ENCODE measurements at places on chromosomes 4 and X.

DNA sequence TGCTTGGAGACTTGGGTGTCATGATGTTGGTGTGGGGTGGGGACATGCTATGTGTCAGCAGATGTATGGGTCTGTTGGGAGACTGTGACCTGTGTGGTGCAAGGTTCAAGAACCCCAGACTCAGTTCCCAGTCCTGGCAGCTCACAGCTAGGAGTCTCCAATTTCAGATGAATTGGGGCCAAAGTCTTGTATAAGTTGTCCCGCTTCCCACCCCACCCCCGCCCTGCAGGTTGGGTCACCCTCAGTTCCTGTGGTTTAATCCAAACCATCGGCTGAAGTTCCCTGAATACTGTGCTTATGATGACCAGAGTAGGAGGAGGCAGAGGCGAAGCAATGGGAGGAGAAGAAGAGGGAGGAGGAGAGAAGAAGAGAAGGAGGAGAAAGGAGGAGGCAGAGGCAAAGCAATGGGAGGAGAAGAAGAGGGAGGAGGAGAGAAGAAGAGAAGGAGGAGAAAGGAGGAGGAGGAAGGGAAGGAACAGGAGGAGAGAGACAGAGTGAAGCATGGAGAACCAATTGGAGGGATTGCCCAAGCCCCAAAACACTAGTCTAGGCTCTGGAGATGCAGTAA lies 112.6 kb downstream of the EFNB1 start:
- no peak for DNase-seq

GRCh38 chr4:147029296-147029695 lies 83.6 kb upstream of the TTC29 start:
- DNase-seq = no peak

DNA sequence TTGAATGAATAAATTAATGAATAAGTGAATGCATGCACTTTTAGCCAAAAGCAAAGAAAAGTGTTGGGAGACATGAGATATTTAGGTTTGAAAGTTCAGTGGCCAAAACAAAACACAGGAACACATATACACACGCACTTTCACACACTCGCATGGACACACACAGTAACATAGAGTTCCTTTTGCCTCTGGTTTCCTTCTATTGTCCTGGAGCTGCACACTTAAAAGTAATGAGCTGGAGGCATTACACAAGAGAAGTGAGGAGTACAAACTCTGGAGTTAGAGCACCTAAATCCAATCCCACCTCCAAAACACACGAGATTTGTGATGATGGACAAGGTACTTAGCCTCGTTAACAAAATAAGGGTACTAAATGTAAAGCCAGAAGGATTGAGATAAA lies 18.7 kb downstream of the PPA2 start:
- DNase-seq = no peak

- DNase-seq = no peak
Measured at GRCh38 chr4:1105067-1105466, 8.3 kb downstream of the RNF212 start.

- DNase-seq = peak; percentile 71
Measured at GRCh38 chr4:86895692-86896488, 3.7 kb upstream of the C4orf36 start.

DNA sequence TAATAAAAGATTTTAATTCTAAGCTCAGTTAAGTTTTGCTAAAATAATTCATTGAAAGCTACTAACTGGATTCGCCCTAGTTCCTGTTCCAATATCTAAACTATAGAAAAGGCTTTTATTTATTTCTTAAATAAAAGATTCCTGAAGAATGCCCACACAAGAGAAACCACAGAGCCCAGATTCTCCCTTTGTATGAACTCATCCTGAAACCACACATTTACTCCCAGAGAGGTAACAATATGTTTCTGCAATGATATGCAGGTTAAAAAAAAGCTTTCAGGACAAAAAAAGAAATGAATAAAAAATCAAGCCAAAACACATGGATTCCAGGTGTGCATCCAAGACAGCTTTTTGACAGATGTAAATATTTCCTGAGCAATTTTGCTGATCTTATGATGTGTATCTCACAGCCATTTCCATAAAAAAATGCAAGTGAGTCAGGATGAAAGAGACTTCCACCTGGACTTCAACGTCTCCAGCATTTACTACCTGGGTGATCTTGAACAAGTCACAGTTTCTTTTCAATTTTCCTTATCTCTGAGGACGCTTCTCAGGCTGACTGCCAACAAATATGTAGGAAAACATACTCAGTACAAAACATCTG lies 234.4 kb upstream of the FAT1 start:
- no peak for DNase-seq

DNA sequence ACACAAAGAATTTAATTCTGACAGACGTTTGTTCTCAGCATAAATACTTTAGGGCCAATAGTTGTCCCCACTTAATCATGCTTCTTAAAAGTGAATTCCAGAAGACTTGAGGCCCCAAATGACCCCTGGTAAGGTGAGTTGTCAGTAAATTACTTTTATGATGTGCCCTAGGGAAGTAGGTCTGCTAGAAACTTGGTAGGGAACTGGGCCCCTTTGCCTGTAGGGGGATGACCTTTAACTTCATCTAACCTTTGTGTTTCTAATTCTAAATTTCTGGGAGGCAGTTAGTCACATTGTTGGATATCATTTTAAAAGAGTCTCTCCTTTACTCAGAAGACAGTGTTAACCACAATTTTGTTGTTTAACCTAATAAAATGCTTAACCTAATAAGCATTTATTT lies 28.8 kb downstream of the HHIP start:
- no peak for DNase-seq

DNA sequence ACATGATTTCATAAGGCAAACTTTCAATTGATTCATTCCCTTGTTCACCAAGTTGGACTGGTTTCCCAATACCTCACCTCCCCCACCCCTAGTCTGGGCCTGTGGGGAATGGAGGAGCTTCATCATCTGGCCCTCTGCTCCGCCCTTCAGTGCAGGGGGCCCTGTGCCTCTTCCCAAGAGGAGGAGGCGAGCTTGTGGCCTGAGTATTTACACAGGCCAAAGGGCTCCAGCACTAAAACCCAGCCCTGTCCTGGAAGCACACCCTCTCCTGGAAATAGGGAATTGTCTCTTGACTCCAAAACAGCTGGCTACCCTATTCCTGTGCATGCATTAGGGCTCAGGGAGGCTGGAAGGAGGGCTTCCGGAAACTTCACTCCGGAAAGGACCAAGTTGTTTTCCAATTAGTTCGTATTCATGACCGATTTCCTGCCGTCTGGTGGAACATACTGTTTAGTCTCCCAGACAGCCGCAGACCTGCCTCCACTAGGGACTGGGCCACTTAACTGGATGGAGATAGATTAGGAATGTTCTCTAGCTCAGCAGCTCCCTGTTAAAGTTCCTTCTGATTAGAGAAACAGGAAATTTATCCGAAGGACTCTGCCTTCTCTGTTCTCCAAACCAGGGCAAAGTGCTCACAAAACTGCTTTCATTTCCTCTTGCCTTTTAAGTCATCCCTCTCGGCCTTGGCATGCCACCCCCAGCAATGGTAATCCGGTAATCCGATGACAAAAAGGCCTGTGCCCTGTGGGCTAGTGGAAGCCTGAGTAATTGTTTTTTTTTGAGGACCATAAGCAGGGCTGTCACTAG lies 5.8 kb downstream of the SRPX2 start:
- DNase-seq = no peak

DNA sequence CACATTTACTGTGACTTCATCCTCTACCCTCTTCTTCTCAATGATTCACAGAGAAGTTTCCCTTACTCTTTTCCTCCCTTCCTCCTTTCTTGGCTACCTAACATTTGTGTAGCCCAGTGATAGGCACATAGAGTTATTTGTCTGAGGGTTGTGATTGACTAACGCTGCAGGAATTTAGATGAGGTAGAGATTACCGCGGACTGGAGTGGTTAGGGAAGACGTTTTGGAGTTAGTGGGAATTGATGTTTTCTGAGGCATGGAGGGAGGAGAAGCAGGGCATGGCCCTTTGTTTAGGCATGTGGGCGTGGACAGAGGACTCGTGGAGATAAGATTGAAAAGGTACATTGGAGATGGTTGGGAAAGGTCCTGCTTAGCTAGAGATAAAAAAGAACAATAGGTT lies 246.7 kb downstream of the GPAT3 start:
- DNase-seq = no peak

GRCh38 chrX:87728459-87728858 lies 210.9 kb downstream of the KLHL4 start:
- DNase-seq = no peak

GRCh38 chrX:72296991-72297390 lies 8.7 kb downstream of the CITED1 start:
- DNase-seq = no peak

DNA sequence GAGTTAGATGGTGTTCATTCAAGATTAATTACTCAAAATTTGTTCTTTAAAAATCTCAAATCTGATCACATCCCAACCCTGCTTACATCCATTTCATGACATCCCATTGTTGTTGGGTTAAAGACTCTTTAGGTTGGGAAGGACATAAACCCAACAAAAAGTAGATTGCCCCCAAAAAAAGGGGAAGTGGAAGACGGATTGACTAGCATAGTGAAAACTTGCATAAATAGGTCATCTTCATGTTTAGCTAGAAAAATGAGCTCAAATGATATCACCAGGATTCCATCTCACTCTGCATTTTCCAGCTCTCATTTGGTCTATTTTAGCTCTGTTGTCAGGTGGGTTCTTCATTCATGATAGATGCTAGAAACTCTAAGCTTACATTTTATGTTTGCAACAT lies 18.5 kb upstream of the TET2 start:
- DNase-seq = no peak

DNA sequence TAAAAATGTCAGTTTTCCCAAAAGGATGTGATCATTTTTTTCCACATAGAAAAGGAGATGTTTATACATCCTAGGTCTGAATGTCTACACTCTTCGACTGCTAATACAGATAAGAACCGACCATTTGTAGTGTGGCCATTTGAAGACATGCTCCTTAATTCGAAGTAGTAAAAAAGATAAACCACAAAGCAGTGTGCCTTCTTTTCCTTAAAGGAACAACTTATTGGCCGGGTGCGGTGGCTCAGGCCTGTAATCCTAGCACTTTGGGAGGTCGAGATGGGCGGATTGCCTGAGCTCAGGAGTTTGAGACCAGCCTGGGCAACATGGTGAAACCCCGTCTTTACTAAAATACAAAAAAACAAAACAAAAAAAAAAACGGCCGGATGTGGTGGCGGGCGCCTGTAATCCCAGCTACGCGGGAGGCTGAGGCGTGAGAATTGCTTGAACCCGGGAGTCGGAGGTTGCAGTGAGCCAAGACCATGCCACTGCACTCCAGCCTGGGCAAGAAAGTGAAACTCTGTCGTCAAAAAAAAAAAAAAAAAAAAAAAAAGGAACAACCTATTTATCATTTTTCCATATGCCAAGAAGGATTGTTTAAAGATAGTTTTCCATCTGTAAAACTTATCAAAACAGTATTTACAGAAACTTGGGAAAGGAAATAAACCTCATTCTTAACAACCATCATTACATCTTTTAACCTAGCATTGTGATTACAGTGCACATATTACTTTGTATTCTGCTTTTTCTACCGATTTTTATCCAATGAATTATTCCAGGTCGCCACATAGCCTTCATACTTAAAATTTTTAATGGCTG lies 2.6 kb downstream of the INTS6L start:
- no peak for DNase-seq

DNA sequence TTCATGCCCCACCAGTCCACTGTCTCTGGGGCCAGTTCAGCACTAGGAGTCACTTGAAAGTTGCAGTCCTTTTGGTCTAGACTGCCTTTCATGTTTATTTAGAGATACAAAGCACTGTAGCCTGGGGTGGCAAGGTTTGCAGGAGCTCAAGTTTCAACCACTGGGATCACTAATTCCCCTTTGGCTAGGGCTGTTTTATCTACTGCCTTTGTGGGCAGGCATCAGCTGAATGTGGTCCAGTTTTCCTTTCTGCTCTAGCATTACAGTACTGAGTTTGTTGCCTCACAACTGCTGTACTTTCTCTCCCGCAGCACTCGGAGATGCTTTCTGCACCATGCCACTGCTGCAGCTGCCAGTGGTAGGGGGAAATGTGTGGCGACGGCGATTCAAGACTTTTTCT lies 222.3 kb upstream of the HDX start:
- DNase-seq = no peak

DNA sequence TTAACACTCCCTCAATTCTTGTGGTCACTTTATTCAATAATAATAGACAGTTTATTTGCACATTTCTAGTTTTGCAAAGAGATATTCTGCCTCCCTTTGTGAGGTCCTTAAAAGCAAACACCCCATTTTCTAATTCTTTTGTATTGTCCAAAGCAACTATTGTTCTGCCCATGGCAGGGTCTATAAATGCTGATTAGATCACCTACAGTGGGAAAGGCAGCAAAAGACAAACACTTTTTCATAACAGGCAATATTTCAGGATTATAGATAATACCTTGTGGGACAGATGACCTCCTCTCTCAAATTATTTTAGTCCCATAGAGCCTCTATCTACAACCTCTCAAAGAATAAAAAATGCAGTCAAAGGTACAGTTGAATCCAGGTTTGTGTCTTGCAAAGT lies 28.6 kb downstream of the COMMD8 start:
- DNase-seq = no peak

DNA sequence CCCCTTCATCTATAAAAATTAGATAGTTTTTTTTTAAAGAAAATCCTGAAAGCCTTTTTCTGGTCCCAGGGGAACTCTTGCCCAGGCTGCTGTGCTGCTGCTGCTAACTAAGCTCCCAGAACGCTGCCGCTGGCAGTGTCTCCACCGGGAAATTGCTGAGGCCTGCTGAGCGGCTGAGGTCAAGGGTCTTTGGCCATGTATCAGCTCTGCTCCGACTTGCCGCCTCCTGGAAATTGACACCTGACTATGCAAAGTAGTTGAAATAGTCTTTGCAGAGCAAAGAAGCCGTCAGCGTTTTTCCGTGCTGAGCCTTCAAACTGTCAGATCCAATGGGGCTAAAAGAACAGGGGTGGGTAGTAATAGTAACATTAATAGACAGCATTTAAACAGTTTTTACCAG lies 839 bp downstream of the QDPR start:
- no peak for DNase-seq

- no peak for DNase-seq
Measured at GRCh38 chr4:174181827-174182226, 101.6 kb downstream of the FBXO8 start.

- no peak for DNase-seq
Measured at GRCh38 chrX:3044196-3044595, 2.9 kb downstream of the ARSF start.

Measured in T-helper 2 cell (primary cell).